ENCODE measurements at places on chromosomes 5 and 9.

DNA sequence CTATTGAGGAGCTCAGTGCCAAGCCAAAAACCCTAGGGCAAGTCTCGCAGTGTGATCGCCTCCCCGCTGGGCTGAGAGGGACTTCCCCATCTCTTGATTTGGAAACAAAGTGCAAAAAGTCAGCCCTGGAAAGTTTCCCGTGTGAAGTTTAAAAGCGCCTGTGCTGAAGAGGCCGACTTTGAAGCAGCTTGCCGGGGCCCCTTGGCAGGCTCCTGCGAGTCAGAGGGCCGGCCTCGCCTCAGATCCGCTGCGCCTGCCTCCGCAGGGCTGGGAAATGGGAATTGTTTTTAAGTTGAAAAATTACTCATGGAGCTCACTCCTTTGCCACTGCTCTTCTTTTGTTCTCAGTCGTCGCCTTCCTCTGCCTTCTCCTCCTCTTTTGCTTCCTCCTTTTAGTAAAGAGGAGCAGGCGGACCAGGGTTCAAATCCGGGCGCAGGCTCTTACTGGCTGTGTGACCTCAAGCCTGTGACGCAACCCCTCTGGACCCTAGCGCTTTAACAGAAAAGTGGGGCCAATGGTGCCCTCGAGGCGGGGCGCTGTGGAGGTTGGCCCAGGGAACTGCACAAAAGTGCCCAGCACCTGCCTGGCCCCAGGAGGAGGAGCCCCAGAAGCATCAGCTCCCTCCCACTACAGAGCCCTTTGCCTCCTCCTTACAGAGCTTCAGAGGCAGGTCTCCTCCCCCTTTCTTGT is 14.7 kb upstream of the LHX2 start:
- no peak for DNase-seq

DNA sequence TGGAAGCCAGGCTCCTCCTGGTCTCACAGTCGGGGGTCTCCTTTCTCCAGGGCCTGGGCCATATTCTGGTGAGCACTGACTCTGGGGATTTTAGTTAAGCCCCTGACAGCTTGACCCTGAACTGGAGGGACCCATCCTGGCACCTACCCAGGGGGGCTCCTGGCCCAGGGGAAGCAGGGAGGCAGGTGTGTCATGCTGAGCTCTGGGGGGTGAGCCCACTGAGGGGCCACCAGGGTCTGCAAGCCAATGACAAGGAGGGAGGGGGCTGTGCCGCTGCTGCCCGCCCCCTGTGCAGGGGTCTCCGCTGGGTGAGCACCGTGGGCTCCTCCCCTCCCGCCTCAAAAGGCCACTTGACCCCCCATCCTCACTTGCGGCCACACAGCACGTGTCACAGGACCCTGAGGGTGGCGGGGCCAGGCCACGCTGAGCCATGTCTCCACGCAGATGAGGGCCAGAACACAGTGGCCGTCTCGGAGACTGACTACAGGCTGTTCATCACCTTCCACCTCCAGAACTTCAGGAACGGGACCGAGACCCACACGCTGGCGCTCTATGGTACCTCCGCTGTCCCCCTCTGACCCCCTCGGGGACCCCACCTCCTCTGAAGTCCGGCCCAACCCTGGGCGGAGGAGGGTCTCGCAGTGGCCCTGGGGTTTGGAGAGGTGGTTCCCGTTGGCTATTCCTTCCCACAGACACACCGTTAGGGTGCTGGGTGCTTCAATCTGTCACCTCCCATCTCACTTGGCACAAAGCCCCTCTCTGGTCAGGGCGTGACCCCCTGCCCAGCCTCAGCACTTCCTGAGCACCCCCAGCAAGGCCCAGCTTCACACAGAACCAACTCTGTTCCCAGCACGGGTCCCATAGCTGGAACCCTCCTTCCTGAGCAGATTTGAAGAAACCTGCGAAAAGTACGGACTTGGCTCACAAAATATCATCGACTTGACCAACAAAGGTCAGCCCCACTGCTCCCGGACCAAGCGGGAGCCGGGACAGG is 2.0 kb downstream of the LCN9 start:
- no peak for DNase-seq

DNA sequence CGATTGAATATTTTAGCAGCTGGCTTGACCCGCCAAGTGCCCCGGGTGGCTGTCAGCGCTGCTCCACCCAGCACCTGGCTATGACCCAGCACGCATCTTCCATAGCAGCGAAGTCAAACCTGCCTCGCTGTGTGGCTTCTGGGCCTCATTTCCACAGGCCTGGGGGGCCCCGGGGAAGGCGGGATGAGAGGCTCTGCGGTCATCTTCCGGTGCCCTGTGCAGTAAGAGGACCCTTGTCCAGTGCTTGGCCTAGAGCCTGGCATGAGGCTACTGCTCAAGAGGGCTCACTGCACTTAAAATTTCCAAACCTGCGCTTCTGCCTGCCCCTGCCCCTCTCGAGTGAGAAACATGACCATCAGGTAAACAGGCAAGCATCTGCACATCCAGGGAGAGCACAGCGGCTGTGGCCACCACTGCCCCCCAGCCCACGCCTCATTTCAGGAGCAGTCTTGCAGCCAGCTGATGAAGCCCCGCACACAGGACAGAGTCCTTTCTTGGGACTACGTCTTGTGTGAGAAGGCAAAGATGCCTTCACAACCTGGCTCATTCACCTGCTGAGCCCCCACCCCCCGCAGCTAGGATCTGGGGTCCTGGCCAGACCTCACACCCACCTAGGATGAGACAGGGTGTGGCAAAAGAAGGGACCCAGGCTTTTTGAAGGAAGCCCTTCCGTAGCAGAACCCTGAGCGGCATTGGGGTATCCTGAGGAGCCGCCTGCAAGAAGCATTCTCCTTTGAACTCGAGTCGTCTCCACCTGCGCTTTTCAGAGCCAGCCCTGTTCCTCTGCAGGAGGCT is 69.5 kb upstream of the UNC5A start:
- no peak for DNase-seq

GRCh38 chr9:92647671-92648473 is 22.1 kb downstream of the IPPK start:
- DNase-seq = no peak

- DNase-seq = peak; percentile 14
Observed at GRCh38 chr5:4374866-4375265, 765.3 kb upstream of the ADAMTS16 start.

DNA sequence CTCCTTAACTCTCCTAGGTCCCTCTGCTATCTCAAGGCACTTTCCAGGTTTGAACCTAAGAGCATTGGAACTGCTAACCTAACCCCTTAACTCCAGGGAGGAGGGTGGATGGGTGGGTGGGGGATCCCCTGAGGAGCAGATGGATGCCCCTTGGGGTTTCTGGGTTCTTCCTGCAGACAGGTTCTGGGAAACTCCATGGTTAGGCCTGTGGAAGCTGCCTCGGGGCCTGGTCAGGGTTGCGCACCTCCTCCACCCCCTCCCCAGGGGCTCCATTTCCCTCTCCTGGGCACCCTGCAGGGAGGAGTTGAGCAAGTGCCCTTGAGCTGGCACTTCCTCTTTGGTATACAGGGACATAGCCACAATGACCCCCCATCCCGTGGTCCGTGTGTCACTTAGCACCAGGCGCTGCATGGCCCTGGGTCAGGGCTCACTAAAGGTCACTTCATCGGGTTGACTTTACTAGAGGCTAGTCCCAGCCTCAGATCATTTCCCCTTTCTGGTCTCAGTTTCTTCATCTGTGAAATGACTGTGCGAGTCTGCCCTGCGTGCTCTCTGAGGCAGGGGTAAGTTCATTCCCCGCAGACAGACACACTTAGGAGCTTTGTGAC is 16.0 kb downstream of the CXXC5 start:
- DNase-seq = no peak

- no peak for DNase-seq
Observed at GRCh38 chr9:95459851-95460517, 56.8 kb downstream of the PTCH1 start.

DNA sequence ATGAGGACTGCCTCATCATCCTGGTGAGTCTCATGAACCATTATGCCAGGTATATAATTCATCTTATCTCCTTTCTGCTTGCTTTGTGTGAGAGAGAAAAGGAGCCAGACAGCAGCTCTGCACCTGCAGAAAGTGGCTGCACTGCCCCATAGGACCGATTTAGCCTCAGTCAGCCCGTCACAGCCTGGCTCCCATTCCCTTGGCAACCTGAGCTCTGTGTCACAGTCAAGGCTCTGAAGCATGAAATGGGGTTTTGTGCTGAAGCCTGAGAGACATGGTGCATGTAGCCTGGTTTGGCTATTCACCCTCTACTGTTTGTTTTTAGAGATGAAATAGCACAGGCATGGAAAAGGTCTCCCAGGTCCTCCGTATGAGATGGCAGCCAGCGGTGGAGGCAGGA is 198.3 kb downstream of the KCTD16 start:
- DNase-seq = no peak

- no peak for DNase-seq
Observed at GRCh38 chr9:5543875-5544702, 33.8 kb downstream of the PDCD1LG2 start.

- no peak for DNase-seq
Observed at GRCh38 chr9:85016384-85017006, 347.0 kb downstream of the NTRK2 start.

GRCh38 chr9:104361207-104361606 is 142.9 kb upstream of the OR13F1 start:
- DNase-seq = no peak

DNA sequence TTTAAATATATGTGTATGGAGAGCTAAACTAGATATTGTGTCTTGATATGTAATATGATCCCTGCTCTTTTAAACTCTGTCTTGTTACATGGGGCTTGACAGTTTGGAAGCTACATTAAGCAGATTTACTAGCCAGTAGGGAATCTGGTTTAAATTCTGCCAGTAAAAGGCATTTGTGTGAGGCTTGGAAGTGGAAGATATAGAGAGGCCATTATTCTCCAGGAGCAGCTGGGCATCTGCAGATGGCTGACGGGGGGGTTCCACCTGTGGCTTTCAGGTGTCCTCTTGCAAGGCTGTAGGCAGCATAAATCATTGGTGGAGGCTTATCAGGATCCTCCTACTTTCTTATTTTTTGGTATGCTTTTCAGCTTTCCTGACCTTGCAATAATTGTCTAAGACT is 179.1 kb upstream of the FBXL7 start:
- DNase-seq = no peak

- DNase-seq = no peak
Observed at GRCh38 chr5:102893942-102894341, 138.8 kb downstream of the PAM start.

GRCh38 chr5:95327211-95327610 is 42.3 kb upstream of the MCTP1 start:
- DNase-seq = peak; percentile 19

- DNase-seq = no peak
Observed at GRCh38 chr9:5650356-5651105, 21.6 kb downstream of the RIC1 start.

DNA sequence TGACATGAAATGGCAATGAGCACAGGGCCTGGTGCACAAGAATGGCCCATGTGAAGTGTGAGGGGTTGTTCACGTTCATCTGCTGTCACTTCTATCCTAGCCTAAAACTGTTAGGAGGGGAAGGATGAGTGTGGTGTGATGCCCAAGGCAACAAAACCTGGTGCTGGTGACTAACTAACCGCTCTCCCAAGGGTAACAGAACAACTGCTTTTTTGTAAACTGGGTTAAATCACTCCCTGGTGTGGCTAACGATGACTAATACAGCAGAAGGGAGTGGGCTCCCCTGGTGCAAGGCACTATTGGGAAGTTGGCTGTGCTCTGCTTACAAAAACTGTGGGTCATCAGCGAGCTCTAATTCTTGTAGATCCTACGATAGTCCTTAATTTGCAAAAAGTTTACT is 103.2 kb upstream of the VCAN start:
- DNase-seq = peak; percentile 59

- no peak for DNase-seq
Observed at GRCh38 chr9:134710271-134710540, 68.6 kb downstream of the COL5A1 start.

DNA sequence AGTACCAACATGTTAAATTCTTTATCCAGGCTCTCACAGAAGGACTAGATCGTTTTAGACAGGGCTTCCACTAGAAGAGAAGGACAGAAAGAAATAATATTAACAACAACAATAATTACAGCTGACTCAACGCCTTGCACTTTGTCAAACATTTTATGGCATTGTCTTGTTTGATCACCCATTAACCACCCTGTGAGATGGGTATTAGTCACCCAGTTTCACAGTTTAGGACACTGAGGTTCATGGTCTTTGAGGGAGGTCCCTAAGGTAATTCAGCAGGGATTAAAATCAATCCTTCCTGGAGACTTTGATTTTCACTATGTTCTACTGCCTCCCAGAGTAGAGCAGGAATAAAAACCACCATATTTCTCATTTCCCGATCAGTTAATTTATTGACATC is 51.4 kb upstream of the BNC2 start:
- peak; percentile 51 for DNase-seq

DNA sequence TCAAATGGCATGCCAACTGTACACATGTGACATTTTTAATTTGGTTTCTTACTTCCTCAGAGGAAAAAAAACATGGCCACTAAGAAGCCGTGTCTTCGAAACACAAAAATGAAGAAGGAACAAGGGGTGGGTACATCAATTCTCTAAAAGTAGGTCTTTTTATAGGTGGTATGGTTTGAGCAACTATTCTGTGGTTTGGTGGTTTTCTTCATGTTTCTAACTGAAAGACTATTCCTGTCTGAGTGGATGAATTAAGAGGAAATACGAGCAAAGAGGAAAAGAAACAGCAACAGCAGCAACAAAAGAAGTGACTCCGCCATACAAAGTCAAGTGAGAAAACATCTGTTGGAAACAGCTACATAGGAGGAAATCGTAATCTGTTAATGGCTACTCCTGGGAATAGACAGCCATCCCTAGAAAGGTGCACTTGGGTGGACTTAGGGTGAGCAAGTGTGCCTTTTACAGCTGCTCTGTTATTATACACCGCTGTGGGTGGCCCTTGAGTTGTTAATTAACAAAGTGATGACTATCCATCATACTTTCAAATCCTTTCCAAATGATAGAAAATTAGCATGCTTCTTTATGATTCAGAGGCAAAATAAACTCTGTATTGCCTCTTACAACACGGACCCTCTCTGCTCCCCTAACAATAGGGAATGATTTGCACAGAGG is 575.8 kb downstream of the TLE1 start:
- no peak for DNase-seq

- no peak for DNase-seq
Observed at GRCh38 chr5:42636425-42636824, 120.2 kb upstream of the CCDC152 start.

DNA sequence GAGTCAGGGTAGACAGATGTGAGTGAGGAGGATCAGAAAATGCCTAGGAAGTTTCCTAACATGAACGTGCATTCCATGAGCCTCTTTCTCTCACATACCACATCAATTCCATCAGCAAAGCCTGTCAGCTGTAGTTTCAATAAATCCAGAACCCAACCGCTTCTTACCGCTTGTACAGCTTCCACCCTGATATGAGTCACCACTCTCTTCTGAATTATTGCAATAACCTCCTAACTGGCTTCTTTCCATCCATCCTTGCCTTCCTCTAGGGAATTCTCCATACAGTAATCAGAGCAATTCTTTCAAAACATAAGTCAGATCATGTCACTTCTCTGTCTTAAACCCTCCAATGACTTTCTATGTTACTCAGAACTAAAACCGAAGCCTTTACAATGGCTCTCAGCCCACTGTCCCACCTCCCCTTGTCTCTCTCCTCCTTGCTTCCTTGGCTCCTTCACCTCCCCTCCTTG is 8.1 kb upstream of the RAD23B start:
- DNase-seq = peak; percentile 93
